Activated T-cell treated with anti-CD3 and anti-CD28 coated beads for 24 hours (primary cell): ENCODE measurements at places on chromosomes 5 and 9.
A peak's percentile ranks its signal among the peaks of the same experiment; 100 is the strongest.

- no peak for DNase-seq
Observed at GRCh38 chr5:98825582-98826375, 52.3 kb downstream of the RGMB start.

GRCh38 chr9:36866840-36867239 lies 167.2 kb downstream of the PAX5 start:
- no peak for DNase-seq

DNA sequence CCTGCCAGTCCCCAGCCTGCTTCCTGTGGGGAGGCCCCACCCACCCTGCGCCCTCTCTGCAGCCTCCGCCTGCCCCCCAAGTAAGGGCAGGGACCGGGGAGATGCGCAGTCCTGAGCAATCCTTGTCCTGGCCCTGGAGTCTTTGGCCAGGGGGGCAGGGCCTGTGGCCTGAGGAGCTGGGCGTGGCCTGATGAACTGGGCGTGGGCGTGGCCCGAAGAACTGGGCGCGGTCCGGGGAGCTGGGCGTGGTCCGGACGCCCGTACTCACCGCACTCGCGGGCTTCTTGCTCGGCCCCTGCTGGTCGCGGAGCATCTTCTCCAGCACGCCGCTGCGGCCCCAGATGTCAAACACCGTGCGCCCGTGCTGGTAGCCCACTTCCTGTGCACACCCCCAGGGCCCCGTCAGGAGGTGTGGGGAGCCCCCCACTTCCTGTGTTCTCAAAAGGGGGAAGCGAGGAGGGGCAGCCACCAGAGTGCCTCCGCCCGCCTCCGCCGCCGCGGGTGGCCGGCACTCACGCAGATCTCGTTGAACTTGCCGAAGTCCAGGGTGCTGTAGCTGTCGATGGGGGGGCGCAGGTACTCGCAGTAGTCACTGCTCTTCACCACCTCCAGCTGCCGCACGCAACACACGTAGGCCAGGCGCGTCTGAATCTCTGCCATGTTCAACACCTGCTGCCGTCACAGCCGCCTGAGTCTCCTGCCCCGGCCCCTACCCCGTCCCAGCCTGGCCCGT lies 2.7 kb upstream of the NSMF start:
- peak; percentile 68 for DNase-seq

GRCh38 chr5:123095798-123096120 lies 6.7 kb downstream of the PRDM6 start:
- no peak for DNase-seq

GRCh38 chr9:113398796-113399195 lies 2.3 kb downstream of the ALAD start:
- no peak for DNase-seq

DNA sequence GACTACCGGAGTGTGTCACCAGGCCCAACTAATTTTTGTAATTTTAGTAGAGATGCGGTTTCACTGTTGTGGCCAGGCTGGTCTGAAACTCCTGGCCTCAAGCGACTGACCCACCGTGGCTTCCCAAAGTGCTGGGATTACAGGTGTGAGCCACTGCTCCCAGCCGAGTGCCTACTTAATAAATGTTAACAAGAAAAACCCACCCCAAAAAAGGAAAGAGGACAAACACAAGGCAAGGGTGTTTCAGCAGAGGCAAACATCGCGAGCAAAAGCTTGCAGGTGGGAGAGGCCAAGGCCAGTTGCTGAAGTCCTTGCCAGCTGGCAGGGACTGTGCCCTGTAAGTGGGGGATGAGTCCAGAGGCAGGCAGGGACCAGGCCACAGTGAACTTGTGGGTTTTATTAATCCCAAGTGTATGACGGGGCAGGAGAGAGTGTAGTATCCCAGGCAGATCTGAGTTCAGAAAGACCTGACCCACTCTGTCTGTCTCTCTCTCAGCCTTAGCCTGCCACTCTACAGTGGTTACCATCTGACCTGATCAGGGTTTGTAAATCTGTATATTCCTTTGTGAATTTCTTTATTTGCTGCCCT lies 6.4 kb upstream of the FPGS start:
- DNase-seq, result no peak

GRCh38 chr9:86285261-86285660 lies 2.9 kb upstream of the ISCA1 start:
- DNase-seq, result no peak

GRCh38 chr5:134937526-134937925 lies 30.2 kb upstream of the CATSPER3 start:
- DNase-seq, result no peak

- DNase-seq, result no peak
Observed at GRCh38 chr5:93868851-93869250, 127.5 kb upstream of the POU5F2 start.

DNA sequence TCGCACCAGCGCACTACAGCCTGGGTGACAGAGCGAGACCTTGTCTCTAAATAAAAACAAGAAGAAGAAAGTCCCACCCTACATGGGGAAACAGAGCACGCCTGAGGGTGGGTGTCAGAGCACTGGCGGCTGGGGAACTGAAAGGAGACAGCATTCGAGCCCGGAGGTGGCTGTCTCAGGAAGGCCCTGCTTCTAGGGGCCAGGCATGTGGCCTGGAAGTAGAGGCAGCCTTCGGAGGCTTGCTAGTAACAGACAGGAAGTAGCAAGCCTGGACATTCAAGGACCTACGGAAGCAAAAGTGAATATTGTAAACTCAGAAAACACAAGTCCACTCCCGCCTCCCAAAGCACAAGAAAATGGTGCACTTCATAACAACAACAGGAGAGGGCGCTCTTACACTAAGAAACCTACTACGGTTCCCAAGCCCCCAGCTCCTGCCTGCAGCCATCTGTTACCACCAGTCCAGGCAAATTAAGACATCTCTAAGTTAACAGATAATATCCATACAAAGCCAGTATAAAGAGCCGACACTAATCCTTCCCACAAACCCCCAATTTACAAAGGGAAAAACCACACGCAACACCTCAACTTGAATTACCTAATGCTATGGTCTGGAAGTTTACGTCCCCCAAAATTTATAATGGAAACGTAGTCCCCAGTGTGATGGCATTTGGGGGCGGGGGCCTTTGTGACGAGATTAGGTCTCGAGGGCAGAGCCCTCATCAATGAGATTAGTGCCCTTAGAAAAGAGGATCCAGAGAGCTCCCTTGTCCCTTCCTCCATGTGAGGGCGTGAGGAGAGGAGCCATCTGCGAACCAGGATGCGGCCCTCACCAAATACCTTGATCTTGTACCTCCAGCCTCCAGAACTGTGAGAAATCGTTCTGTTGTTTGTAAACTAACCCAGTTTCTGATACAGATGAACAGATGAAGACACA lies 7.7 kb downstream of the RASGEF1C start:
- no peak for DNase-seq

DNA sequence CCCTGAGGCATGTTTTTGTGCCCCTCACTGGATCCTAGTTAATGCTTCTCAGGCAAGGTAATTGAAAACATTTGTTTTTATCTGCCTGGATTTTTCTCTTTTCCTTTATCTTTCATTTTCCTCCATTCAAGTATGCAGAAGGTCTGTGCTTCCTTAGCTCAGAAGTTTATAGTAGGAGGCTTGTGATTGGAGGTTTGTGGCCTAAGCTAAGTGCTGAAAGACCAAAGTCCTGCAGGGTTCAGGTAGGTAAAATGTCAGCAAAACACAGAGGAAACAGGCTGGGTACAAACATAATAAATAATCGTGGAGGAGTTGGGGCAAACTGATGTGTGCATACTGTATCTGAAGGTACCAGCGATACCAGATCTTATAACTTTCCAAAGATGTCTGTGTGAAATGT lies 230.9 kb upstream of the KLF4 start:
- no peak for DNase-seq

DNA sequence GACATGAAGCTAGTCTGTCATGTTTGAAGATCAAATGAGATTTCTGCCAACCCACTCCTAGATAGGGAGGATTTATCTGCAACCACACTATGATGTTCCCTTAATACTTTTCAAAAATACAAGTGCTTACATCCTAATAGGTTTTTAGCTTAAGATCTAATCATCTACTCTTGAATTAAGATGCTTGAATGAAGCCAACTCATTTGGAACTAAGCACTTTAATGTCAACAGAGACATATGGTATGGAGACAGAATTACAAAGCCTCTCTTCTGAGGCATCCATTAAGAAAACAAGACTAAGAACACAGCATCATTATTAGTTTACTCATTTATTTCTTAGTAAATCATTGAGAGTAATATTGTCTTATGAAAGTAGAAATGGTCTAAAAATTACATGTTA lies 139.3 kb upstream of the NFIB start:
- DNase-seq, result no peak
